Adipose tissue (tissue), 3 donors: ENCODE measurements at places on chromosomes 16 and 17. TPM values are rescaled to one million over a fixed set of nuclear protein-coding genes. Genes with fewer than 3 reads are reported as not detected.

The RNF157 gene
- 25.2 TPM for polyA plus RNA-seq

The ESRP2 gene
- polyA plus RNA-seq = 23.4 TPM

The MYCBPAP gene
- 0.34 TPM for polyA plus RNA-seq

The PRPSAP2 gene
- polyA plus RNA-seq = 13.3 TPM

The PERCC1 gene
- polyA plus RNA-seq = not detected

The CCL17 gene
- polyA plus RNA-seq = not detected

The KCNJ2 gene
- polyA plus RNA-seq = 0.20 TPM

The PDE6G gene
- 1.0 TPM for polyA plus RNA-seq

The CCL5 gene
- polyA plus RNA-seq = 6.7 TPM

The CPHXL2 gene
- polyA plus RNA-seq = 0.56 TPM

The GCGR gene
- not detected for polyA plus RNA-seq

The ADAD2 gene
- 0.15 TPM for polyA plus RNA-seq

The SHCBP1 gene
- polyA plus RNA-seq = 0.23 TPM
